ENCODE measurements at places on chromosomes 5 and 9.

DNA sequence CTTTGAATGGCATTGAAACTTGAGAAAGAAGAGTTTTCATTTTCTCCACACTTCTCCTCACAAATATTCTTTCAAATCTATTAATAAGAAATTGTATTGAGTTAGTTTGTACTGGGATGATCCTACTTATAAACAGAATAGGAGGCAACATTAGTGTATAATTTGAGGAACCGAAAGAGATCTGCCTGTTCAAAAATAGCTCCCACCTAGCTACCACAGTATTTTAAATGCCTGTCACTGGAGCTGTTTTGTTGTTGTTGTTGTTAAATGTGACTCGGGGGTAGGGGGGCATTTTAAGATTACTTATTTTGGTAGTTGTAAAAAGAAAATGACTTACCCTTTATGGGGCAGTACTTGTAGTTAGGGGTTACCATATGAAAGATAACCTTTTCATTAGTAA, 20.1 kb upstream of the HAPLN1 start:
- DNase-seq: no peak

DNA sequence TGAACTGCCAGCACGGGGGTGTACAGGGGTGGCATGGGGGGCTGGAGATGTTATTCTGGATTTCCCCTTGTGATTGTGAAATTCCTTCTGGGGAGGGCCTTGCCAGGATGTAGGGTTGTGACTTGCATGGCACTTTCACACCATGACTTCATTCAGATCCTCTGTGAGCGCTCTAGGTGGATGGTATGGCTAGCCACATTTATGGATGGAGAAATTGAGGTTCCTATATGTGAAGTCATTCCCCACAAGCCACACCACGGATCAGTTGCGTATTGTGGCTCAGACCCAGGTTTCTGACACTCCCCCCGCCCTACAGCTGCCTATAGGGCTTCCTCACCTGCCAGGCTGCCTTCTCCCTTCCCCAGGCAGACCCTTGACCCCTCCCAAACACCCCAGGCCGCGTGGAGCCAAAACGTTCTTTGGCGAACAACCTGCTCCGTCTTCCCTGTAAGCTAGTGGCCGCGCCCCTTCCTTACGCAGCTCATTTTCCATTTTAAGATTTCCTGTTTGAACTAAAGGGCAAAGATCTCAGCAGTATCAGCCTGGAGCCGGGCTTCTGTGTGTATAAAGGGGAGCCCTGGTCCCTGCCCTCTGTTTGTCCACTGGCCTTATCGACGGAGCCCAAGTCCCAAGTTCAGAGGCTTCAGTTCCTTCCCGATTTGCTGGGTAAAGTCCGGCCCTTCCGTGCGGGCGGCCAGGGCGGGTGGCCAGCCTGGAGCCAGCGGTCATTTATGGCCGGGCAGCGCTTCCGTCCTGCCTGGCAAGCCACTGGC, 97.8 kb upstream of the KLF4 start:
- DNase-seq: no peak

GRCh38 chr5:85717203-85717563, 900.6 kb upstream of the COX7C start:
- DNase-seq: no peak

DNA sequence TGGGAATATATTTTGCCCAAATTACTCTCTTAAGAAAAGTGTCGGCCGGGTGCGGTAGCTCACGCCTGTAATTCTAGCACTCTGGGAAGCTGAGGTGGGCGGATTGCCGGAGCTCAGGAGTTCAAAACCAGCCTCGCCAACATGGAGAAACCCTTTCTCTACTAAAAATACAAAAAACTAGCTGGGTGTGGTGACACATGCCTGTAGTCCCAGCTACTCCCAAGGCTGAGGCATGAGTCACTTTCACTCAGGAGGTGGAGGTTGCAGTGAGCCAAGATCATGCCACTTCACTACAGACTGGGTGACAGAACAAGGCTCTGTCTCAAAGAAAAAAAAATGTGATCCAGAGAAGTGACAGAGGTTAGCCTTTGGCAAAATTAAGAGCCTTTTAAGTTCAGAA, 26.4 kb upstream of the TMEM171 start:
- DNase-seq: no peak

GRCh38 chr9:26682796-26683496, 209.7 kb downstream of the CAAP1 start:
- DNase-seq: no peak

- DNase-seq: no peak
Observed at GRCh38 chr9:78103971-78104433, 72.4 kb upstream of the GNAQ start.

GRCh38 chr9:136058801-136059302, 36.2 kb downstream of the NACC2 start:
- DNase-seq: no peak

GRCh38 chr5:95778713-95779436, 43.7 kb downstream of the GLRX start:
- no peak for DNase-seq

All from activated T-cell treated with anti-CD3 and anti-CD28 coated beads, Interleukin-2, amount 50 U/mL, for 1 hour (primary cell).